ENCODE measurements at places on chromosomes 7 and 10.

- DNase-seq, result no peak
Measured at GRCh38 chr7:79241288-79242060, 212.0 kb downstream of the MAGI2 start.

GRCh38 chr10:73956476-73957359 is 41.2 kb upstream of the VCL start:
- peak; percentile 74 for DNase-seq

- no peak for DNase-seq
Measured at GRCh38 chr10:101446071-101446470, 92.1 kb downstream of the BTRC start.

DNA sequence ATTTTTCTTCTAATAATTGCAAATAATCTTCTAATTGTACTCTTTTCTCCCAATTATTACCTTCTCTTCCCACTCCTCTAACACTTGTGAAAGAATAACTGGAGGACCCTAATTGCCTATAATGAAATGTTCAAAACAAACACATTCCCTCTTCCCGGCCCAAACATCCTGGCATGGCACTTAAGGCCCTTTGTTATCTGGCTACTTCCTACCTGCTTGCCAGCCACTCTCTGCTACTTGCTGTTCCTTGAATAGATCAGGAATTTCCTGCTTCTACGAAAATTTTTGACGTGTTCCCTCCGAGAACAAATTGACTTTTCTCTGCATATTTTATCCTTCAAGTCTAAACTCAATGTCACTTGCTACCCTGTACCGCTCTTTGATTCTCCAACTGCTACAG is 56.1 kb upstream of the NOBOX start:
- DNase-seq, result no peak

GRCh38 chr10:104090611-104091010 is 4.9 kb upstream of the COL17A1 start:
- no peak for DNase-seq

DNA sequence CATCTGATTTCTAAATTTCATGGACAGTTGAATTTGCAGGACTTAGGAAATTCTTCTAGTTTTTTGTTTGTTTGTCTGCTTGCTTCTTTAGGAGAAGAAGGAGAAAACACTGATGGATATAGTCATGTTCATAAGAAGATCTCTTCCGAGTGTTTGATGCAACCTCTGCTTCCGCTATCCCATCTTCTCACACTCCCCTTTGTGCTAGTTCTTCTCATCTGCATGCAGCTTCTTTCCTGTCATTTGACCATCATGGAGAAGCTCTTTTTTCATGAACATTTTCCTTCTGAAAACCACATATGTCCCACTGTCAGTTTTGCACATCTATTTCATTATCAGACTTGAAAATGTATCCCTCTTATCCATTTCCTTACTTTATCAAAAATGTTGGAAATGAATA is 346.9 kb upstream of the PRKCQ start:
- no peak for DNase-seq

- DNase-seq, result no peak
Measured at GRCh38 chr10:44168478-44168877, 216.4 kb downstream of the CXCL12 start.

- DNase-seq, result peak; percentile 73
Measured at GRCh38 chr7:128459394-128459878, 3.8 kb downstream of the HILPDA start.

DNA sequence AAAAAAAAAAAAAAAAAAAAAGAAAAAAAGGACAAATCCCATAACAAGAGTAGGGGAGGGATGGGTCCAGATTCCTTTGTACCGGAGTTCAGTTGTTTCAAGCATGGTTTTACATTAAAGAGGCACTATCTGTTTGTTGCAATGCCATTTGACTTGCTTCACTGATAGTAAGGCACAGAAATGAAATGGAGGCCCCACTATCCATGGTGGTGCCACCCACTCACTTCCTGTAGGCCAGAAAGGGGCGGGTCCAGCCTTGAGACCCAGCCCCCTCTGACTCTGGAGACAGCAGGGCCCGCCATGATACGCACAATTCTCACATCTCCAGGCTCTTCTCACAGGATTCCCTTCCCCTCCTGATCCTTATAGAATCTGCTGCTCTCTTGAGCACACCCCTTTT is 100.0 kb downstream of the CLEC2L start:
- DNase-seq, result no peak

DNA sequence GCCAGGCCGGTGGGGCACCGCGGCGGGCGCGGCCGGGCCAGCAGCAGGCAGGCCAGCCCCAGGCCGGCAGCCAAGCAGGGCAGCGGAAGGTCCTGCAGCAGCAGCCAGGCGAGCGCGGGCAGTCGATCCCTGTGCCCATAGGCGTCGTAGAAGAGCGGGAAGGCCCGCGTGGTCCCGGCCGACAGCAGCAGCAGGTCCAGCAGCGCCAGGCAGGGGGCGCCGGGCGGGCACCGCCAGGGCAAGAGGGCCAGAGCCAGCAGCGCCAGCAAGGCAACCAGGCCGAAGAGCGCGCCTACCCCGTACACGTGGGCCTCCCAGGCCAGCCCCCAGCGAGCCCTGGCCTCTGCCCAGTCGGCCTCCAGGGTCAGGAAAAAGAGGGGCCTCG is 8.4 kb upstream of the RBM28 start:
- DNase-seq, result peak; percentile 69

DNA sequence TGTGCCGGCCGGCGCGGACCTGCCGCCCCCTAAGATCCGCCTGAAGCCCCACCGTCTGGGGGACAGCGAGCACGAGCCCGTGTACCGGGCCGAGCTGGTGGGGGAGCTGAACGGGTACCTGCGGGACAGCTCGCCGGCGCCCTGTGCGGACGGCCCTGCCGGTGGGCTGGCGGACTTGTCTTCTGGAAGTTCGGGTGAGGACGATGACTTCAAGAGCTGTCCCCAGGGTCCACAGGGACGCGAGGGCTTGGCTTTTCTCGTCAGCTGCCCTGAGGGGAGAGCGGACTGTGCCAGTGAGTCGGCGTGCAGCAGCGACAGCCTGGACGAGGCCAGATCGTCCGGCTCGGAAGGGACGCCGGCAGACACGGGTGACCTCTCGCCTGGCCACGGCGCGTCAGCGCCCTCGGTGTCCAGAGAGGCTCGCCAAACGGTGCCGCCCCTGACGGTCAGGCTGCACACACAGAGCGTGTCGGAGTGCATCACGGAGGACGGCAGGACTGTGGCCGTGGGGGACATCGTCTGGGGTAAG is 8.5 kb downstream of the PWWP2B start:
- no peak for DNase-seq

DNA sequence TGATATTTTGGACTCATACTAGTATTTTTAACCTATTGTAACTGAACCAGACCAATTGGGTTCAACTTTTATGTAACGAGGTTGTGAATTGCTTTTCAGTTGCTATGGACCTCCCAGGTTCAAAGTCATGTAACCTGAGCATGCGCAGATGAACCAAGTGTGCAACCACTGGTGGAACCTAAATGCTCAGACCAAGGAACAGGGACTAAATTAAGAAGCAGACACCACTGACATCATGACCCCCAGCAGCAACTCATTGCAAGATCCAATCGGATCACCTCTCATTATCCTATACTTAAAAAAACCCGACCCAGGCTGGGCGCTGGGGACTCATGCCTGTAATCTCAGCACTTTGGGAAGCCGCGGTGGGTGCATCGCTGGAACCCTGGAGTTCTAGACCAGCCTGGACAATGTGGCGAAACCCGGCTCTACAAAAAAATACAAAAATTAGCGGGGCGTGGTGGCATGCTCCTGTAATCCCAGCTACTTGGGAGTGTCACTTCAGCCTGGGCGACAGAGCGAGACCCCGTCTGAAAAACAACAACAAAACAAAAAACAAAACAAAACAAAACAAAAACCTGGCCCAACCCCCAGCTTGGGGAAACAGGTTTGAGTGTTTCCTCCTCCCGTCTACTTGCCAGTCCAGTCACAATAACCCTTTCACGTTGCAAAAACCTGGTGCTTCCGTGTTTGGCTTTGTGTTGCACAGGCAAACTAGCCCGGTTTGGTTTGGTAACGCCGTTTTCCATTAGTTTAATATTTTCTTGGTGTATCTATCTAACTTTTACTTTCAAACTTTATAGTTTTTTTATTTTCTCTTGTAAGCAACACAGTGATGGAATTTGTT is 11.3 kb upstream of the ZNF518A start:
- DNase-seq, result no peak

DNA sequence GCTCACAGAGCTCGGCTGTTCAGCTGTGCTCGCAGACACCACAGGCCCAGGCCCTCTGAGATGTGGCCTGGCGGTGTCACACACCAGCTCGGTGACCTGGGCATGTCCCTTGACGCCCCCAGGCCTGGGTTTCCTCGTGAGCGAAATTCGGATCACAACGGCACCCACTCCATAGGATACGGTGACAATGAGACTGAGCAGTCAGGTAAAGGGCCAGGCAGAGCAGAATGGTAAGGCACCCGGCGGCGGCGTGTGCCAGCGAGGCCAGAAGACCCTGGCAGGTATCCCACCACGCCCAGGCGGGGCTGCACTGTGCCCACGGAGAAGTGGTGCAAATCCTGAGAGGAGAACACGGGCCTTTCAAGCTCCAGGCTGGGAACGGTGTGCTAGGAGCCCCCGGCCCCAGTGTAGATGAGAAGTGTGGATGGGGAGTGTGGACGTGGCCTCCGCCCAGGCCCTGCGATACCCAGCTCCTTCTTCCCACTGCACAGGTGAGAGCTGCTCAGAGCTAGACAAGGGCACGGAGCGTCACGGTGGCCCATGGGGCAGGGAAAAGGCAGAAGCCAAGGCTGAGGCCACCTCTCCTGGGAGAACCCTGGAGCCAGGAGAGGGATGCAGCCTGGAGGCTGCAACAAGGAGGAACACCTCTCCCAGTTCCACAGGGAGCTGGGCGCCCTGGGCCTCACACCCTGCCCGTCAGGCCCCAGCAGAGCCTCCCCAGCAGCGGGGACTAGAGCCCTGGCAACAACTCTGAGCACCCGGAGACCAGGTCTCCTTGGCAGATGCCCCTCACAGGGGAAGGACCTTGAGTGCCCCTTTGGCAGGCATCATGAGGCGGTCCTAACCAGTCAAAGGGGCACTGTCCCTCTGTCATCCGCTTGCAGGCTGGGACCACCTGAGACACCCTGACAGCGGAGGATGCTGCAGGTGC is 219.1 kb downstream of the MAD1L1 start:
- no peak for DNase-seq

DNA sequence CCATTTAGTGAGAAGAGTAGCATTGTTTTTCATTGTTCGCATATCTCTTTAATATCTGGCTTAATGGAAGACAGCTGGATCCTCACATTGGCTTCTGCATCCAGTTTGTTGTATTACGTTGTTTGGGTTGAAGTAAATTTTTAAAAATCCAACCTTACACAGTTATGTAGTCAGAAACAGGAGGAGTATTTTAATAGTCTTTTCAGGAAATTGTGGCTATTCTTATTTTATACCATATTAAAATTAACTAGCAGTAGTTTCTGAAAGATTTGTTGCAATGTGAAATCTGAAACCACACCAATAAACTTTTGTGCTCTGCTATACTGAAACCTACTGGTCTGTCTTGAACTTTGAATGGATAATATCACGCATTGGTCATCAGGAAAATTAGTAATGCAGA is 27.9 kb downstream of the MYPN start:
- DNase-seq, result no peak

- no peak for DNase-seq
Measured at GRCh38 chr10:79384773-79385391, 37.6 kb downstream of the PPIF start.

DNA sequence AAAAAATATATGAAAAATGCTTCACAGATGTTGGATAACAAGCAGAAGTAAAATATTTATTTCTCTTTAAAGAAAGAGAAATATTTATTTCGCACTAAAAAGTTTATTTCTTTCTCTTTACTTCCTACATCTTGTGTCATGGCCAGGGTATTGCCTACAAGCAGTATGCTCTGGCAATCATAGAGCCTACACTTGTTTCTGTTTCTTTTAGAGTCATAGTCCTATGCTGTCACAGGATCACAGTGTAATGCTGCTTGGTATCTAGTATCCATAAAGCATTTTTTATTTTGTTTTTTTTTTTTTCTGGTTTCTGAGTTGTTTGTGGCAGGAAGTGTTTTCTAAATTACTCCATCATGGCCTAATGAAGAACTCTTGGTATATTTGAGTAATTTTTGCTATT is 116.0 kb downstream of the ATRNL1 start:
- DNase-seq, result no peak

GRCh38 chr10:20058135-20058534 is 241.9 kb downstream of the PLXDC2 start:
- DNase-seq, result no peak

- DNase-seq, result no peak
Measured at GRCh38 chr7:11935905-11936304, 103.9 kb upstream of the THSD7A start.
